ENCODE measurements at places on chromosomes 6 and 20. TPM values are rescaled to one million over a fixed set of nuclear protein-coding genes. Genes with fewer than 3 reads are reported as not detected.

The SPEF1 gene
- not detected for total RNA-seq

The HAO1 gene
- total RNA-seq = not detected

The FOXP4 gene
- total RNA-seq = 13.2 TPM

The KCNK16 gene
- not detected for total RNA-seq

The PRKN gene
- total RNA-seq = 1.3 TPM

The TM9SF4 gene
- total RNA-seq = 38.2 TPM

The C6orf15 gene
- 0.35 TPM for total RNA-seq

The PRRC2A gene
- 119 TPM for total RNA-seq

The SLC22A16 gene
- not detected for total RNA-seq

The COL10A1 gene
- total RNA-seq = 0.14 TPM

The NXT1 gene
- total RNA-seq = 43.1 TPM
